ENCODE measurements at places on chromosomes 11 and 22. TPM values are rescaled to one million over a fixed set of nuclear protein-coding genes. Genes with fewer than 3 reads are reported as not detected.

DNA sequence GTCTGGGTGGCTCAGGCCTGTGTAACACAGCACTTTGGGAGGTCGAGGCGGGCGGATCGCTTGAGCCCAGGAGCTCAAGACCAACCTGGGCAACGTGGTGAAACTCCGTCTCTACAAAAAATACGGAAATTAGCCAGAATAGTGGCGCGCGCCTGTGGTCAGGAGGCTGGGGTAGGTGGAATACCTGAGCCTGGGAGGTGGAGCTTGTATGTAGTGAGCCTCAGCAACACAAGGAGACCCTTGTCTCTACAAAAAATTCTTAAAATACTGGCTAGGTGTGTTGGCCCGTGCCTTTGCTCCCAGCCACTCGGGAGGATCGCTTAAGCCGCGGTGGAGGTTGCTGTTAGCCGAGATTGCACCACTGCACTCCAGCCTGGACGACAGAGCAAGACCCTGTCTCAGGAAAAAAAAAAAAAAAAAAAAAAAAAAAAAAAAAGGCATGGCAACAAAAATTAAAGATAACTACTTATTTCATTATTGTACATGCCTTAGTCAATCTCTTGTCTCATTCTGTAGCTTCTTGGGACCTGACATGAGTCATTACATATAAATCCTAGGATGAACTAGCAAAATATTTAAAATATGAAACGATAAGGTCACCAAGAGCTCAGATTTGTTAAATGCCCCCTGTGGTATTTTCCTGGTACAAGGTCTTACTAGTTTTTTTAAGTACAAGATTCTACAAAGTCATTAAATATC lies 1.1 kb downstream of the TAF1D start:
- DNase-seq = peak; percentile 37

Gene MLC1
- 0.13 TPM for total RNA-seq

Gene LRRC75B
- 17.6 TPM for total RNA-seq

Gene LAYN
- total RNA-seq = 3.6 TPM

Measured in WTC11 (cell line).